ENCODE measurements at places on chromosomes 2 and 18. TPM values are rescaled to one million over a fixed set of nuclear protein-coding genes. Genes with fewer than 3 reads are reported as not detected.

Gene DHRS9
- total RNA-seq: 7.3 TPM

Gene FLACC1
- 11.8 TPM for total RNA-seq

Gene FAM110C
- 3.3 TPM for total RNA-seq

Gene TXNDC2
- total RNA-seq: not detected

Gene CDK5R2
- not detected for total RNA-seq

Gene IL37
- not detected for total RNA-seq

Gene LINC00305
- total RNA-seq: not detected

Gene KIAA2012
- total RNA-seq: not detected

Gene TANC1
- 59.7 TPM for total RNA-seq

Gene ALPI
- not detected for total RNA-seq

Gene NTSR2
- not detected for total RNA-seq
